ENCODE measurements at places on chromosomes 1 and 21.

GRCh38 chr1:193905288-193906085 lies 719.1 kb upstream of the B3GALT2 start:
- DNase-seq = no peak

GRCh38 chr1:20987831-20988825 lies 188.6 kb downstream of the EIF4G3 start:
- DNase-seq = no peak

GRCh38 chr21:26572702-26573381 lies at the start of gene CYYR1:
CYYR1 (minus strand) TSS chr21:26573286; CDS start chr21:26572940, 346 bp downstream.
- DNase-seq = no peak

GRCh38 chr1:175493321-175494010 lies 249.9 kb downstream of the TNR start:
- no peak for DNase-seq

GRCh38 chr1:73635021-73635420 lies 563.0 kb downstream of the LRRIQ3 start:
- no peak for DNase-seq

All from stimulated activated naive CD4-positive, alpha-beta T cell treated with Interleukin-2 at 50 U/mL for 16 hours (primary cell).